ENCODE measurements at places on chromosomes 2 and 18.

- DNase-seq, result no peak
These were observed 169.4 kb downstream of the PLCL1 start for GRCh38 chr2:197973772-197974171.

GRCh38 chr2:143607231-143608062 lies 478.2 kb downstream of the ARHGAP15 start:
- no peak for DNase-seq

- no peak for DNase-seq
These were observed 294.6 kb upstream of the SESTD1 start for GRCh38 chr2:179559108-179559806.

DNA sequence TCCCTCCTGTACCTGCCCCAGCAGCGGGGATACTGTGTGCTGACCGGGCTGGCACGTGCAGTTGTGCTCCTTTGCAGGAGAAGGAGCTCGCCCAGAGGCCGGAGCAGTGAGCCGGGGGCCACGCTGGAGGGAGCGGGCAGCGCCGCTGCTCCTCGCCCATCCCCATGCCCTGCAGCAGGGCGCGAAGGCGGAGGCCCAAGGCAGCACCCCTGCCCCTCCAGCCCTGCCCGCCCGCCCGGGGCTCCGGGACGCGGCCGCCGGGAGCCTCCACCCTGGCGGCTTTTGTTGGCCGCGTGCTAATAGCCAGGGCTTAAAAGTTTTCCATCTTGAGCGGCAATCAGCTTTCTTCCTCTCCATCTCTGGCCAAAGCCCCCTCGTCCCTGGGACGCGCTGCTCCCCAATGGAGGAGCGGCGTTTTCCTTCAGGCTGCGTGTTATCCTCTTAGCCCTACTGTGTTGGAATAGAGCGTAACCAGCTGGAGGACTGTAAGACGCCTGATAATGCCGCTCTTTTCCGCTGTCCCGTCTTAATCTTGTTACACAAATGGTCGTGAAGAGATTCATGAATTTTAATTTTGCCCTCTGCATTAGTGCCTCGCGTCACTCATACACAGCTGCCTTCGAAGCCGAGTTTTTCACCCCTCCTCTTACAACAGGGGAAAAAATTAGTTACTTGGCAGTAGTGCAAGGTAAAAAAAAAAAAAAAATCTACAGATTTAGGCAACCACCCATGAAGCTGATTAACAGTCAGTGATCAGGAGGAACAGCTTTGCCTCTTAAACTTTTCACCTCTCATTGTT lies 172.9 kb upstream of the SIX3 start:
- DNase-seq, result no peak

DNA sequence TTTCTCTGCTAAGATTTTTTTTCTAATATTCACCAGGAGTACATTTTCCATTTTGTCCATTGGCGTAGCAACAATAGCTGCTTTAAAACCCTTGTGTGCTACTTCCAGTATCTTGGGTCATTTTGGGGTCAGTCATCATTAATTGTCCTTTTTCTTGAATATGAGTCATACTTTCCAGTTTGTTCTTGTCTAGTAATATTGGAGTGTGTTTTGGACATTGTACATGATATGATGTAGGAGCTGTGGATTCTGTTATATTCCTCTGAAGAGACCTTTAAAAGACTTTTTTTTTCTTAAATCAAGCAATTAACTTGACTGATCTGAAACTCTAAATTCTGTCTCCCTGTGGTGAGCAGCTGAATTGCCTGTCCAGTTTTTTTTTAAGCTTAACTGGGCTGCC lies 40.8 kb downstream of the AGPS start:
- DNase-seq, result no peak

- no peak for DNase-seq
These were observed 144.8 kb upstream of the CYP26B1 start for GRCh38 chr2:72292433-72292832.

- no peak for DNase-seq
These were observed 1.9 kb downstream of the MAP4K3 start for GRCh38 chr2:39435234-39435633.

DNA sequence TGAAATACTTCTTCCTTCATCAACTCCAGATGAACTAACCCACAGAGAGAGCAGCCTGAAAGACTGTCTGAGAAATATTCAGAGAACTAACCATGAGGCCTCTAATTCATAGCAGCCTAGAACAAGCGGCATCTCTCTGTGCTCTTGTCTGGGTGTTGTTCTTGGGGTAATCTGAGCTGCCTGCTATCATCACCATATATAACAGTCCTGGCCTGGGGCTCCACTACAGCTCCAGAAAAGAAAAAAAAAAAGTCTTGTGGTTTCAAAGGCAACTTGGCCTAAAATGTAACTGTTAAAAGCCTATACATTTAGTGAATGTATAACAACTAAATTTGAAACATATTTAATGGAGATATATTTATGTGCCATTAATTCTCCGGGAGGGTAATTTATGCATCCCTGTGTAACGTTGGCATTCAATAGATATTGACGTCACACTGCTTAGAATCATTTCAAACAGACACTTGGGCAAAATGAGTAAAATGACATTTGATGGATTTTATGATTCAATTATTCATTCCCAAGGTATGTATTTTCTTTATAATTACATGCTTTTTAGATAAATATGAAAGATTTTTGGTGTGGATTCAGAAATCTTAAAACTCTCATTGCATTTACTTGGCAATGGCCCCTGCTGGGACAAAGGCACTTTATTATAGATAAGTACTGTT lies 294.3 kb downstream of the HRH4 start:
- DNase-seq, result no peak

- DNase-seq, result no peak
These were observed 66.4 kb downstream of the PAX3 start for GRCh38 chr2:222232372-222232771.
